ENCODE measurements at places on chromosomes 7 and 10. TPM values are rescaled to one million over a fixed set of nuclear protein-coding genes. Genes with fewer than 3 reads are reported as not detected.

Gene CAV1
- total RNA-seq: 405 TPM

Gene CDK1
- total RNA-seq: 18.5 TPM

Gene GBF1
- total RNA-seq: 50.8 TPM

Gene UTF1
- total RNA-seq: not detected

Gene AGR3
- not detected for total RNA-seq

Gene DNAAF5
- total RNA-seq: 24.1 TPM

Gene STAG3
- 2.2 TPM for total RNA-seq

Gene TMEM178B
- total RNA-seq: 2.3 TPM

Gene SLC16A12
- total RNA-seq: 0.33 TPM

Gene C10orf67
- not detected for total RNA-seq

Gene SEC24C
- 85.0 TPM for total RNA-seq

Gene THSD7A
- 0.17 TPM for total RNA-seq

Gene TRDMT1
- total RNA-seq: 5.2 TPM

Gene CH25H
- 0.20 TPM for total RNA-seq

Gene MACROH2A2
- 4.6 TPM for total RNA-seq

Gene CYP2E1
- total RNA-seq: 0.86 TPM

Gene MSS51
- total RNA-seq: 2.1 TPM

Gene FXYD4
- not detected for total RNA-seq

Gene FBXL13
- total RNA-seq: 2.0 TPM

Gene CARD11
- total RNA-seq: not detected

Gene RASA4B
- total RNA-seq: 7.7 TPM

Gene PMPCB
- 59.2 TPM for total RNA-seq

Gene NEBL
- total RNA-seq: not detected

Gene TEX47
- not detected for total RNA-seq

Gene PRKCQ
- total RNA-seq: not detected
